Activated CD4-positive, CD25-positive, alpha-beta regulatory T cell treated with anti-CD3 and anti-CD28 coated beads, Interleukin-2, amount 50 U/mL, for 16 hours (primary cell): ENCODE measurements at places on chromosomes 5 and 9.

- DNase-seq = no peak
Observed at GRCh38 chr9:112852741-112853504, 37.8 kb downstream of the SLC46A2 start.

GRCh38 chr5:122366501-122366900 is 54.5 kb downstream of the SNCAIP start:
- no peak for DNase-seq

DNA sequence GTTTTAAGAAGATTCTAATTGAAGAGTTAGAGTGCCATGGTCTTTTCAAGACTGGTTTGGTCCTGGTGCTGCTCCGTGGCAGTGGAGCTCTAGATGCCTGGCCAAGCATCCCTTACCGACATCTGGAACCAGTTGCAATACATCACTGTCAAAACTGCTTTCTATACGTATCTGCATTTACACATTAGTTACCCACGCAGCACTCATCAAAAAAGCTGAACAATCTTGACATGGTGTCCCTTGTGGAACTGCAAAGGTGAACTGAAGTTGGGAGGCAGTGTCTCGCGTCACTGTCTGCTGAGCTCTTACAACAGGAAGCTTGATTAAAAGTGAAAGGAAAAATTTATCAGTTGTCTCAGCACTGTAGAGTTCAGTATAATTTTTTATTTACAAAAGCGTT is 82.6 kb downstream of the PBX3 start:
- peak; percentile 16 for DNase-seq

DNA sequence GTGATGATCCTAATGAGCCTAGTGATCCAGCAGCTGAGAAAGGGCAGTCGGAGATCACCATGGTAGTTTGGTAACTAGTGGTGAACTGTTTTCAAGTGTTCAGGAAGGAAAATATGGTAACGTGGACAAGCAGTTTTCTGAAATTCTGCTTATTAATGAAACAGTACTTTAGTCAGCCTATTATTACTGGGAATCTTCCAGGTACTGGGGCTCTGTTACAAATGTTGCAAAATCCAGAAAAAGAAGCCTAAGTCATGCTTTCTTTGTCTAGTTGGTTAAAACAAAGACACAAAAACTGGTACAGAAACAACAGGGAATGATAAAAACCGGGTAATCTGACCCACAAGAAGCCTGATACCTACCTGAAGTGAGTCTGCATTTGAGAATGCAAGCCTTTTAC is 18.2 kb downstream of the TTC23L start:
- no peak for DNase-seq

DNA sequence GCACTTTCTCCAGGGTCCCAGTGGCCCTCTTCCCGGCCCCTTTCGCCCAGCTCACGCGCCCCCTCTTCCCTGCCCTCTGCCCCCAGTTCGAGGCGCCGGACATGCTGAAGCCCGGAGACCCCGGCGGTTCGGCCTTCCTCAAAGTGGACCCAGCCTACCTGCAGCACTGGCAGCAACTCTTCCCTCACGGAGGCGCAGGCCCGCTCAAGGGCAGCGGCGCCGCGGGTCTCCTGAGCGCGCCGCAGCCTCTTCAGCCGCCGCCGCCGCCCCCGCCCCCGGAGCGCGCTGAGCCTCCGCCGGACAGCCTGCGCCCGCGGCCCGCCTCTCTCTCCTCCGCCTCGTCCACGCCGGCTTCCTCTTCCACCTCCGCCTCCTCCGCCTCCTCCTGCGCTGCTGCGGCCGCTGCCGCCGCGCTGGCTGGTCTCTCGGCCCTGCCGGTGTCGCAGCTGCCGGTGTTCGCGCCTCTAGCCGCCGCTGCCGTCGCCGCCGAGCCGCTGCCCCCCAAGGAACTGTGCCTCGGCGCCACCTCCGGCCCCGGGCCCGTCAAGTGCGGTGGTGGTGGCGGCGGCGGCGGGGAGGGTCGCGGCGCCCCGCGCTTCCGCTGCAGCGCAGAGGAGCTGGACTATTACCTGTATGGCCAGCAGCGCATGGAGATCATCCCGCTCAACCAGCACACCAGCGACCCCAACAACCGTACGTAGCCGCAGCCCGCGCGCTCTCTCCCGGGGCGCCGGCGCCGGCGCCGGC is 1.0 kb downstream of the PRDM6 start:
- DNase-seq = no peak

DNA sequence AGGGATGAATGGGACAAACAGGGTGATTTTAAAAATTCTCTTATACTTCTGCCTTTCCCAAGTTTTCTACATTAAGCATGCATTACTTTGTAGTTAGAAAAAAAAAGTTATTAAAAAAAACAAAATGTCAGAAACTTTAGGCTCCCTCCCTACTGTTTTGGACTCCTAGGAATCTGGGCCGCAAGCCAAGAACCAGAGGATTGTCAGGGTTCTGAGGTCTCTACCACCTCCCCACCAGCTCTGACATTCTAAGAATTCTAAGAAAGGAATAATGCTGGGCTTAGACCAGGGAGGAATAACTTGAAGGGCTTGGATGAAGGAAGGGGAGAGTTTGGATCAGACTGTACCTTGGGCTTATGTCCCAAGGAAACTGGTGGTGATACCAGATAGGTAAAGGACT is 1.1 kb upstream of the ARHGEF39 start:
- no peak for DNase-seq

GRCh38 chr9:21669701-21670100 is 132.7 kb upstream of the MTAP start:
- no peak for DNase-seq

GRCh38 chr5:150077060-150077459 is 9.3 kb downstream of the CSF1R start:
- no peak for DNase-seq

GRCh38 chr5:73061593-73061992 is 58.8 kb upstream of the TMEM171 start:
- no peak for DNase-seq

GRCh38 chr5:73853091-73853490 is 227.1 kb downstream of the ARHGEF28 start:
- no peak for DNase-seq

DNA sequence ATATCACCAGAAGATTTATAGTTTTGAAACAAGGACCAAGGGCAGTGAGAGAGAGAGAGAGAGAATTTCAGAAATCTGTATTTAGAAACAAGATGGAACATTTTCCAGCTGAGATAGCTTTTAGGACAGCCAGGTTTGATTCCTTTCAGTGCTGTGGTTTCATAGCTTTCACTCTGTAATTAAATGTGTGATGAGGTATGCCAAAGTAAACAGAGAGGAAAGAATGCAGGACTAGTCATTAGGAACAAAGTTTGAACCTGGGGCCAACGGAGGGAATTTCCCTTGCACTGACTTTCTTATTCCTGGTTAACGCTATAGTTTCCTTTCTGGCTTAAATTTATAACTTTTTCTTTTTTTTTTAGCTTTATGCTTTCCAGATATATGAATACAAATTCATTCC is 10.0 kb upstream of the CCL28 start:
- DNase-seq = no peak

DNA sequence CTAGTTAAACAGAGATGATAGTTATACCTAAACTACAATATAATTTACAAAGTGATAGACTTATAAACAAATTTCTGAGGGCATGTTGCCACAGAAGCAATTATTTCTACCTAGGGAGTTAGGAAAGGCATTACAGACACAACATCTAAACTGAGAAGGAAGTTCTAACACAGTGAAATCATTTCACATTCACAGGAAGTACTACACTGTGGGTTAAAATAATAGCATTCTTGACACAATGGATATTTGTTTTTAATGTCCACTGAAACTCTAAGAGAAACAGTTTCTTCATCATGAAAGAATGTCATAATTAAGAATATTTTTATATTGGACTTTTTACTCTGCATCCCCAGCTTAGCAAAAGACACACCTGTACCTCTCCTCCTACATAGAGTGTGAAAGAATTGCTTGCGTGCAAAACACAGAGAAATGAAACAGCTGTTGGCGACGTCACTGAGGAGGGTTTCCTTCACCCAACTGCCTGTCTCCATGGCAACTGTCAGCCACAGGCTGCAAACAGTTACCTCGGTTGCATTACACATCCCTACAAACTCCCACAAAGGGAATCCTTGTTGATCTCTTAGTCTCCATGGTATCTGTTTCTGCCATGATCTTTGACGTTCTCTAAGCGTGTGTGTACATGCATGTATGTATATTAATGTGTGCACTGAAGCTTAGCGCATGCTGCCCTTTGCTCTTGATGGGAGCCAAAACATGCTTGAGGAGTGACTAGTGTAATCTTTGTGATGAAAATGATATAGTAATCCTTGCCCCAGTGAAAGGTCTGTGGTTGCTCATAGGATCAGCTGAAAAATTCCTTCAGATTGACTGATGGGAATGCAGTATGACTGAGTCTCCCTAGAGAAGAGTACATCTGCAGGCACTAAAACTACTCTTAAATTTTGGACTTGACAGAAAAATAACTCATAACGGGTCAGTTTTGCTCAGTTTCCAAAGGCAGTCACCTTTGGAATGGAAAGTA is 168.5 kb downstream of the ACTL7B start:
- DNase-seq = no peak

DNA sequence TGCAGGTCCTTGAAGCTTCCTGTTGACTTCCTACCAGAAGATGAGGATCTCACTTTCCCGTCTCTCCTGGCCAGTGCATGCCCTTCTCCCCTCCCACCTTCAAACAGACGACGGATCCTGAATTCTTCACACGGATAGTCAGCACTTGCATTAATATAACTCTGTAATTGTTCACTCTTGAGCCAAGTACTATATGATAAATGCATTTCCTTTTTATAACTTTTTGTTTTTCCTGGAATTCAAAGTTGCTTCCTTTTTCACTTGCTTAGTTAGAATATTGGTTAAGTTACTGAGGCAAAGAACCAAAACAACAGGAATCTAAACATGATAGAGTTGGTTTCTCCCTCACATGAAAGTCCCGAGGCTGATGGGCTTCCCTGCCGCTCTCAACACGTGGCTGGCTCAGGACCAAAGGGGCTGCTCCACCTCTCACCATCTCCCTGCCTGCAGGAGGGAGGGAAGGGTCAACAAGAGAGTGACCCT is 20.2 kb upstream of the EGFL7 start:
- no peak for DNase-seq

- no peak for DNase-seq
Observed at GRCh38 chr9:125549465-125549871, 157.5 kb downstream of the MAPKAP1 start.

GRCh38 chr5:102933316-102933715 is 178.2 kb downstream of the PAM start:
- no peak for DNase-seq

DNA sequence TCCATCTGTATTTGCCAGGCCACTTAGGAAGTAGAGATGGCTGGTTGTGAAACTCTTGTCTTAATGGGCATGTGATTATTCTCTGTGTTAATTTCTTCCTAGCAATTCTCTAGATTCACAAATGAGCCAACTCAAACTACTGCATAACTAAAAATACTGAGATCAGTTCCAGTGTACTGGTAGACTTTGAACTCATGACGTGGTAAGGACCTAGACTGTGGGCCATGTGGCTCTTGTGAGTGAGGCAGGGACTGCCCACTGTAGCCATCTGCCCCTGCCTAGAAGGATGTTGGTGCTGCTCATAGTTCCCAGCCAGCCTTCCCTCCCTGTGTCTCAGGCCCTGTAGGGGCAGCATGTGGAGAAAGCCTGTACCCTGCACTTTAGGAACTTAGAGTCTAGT is 47.4 kb downstream of the CYSTM1 start:
- DNase-seq = no peak

GRCh38 chr9:134948149-134948548 is 30.4 kb upstream of the FCN1 start:
- DNase-seq = no peak

DNA sequence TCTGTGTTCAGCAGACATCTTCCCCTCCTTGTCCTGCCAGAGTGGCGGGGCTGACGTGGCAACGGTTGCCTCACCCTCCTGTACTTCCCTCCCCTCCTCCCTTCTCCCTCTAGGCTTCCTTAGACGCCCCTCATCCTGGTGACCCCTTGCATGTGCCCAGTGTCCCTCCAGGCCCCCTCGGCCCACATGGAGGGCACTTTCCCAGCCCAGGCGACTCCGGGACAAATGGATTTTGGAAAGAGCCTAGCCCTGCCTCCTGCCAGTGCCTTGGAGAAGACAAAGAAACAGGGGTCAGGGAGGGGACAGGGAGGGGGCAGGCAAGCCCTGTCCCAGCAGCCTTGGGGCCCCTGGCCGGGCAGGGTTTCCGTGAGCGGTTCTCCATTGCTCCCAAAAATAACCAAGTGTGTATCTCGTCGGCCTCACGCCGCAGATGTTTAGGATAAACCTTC is 38.3 kb upstream of the NEURL1B start:
- DNase-seq = no peak

- DNase-seq = no peak
Observed at GRCh38 chr5:123455640-123456039, 32.4 kb upstream of the CEP120 start.

- no peak for DNase-seq
Observed at GRCh38 chr9:130209422-130209821, 37.2 kb downstream of the NCS1 start.

- DNase-seq = no peak
Observed at GRCh38 chr9:136673975-136674785, 11.5 kb downstream of the EGFL7 start.

GRCh38 chr9:86116425-86116824 is 17.1 kb upstream of the GOLM1 start:
- DNase-seq = no peak

- DNase-seq = no peak
Observed at GRCh38 chr9:20659474-20659967, 24.5 kb upstream of the FOCAD start.

DNA sequence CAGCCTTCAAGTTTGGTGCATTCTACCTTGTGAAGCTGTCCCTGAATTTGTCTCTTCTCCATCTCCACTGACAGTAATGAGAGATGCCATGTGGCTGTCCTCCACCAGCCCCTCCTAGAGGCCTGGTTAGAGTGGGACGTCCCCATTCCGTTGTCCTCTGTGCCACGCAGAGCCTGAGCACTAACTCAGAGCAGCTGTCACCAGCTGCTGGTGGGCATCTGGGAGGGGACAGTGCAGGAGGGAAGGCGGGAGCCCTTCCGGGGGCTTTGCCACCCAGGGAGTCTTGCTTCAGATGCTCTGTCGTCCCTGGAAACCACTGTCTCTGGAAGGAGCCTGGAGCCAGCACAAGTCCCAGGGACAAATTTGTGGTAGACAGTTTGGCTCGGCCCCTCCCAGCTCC is 78.6 kb downstream of the PDZD2 start:
- DNase-seq = no peak

DNA sequence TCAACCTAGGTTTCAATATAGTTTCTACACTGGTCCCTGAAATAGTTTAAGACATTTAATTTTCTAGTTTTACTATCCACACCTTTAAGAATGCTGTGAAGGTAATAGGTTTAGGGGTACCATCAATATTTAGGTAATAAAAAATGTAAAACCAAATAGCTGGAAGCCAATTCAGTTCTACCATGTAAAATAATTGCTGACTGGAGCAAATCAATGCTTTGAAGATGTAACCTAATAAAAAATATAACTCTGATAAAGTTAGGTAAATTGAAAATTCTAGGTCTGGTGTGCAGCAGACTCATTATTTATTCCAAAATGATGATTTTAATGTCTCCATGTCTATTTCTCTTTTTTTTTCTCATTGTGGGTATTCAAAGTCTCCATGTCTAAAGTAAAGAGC is 21.8 kb downstream of the CDH6 start:
- DNase-seq = no peak
